ENCODE measurements at places on chromosomes 2 and 18. TPM values are rescaled to one million over a fixed set of nuclear protein-coding genes. Genes with fewer than 3 reads are reported as not detected.

The DCC gene
- total RNA-seq = 0.17 TPM

The FEV gene
- total RNA-seq = not detected

The USP40 gene
- total RNA-seq = 15.5 TPM

The UGT1A1 gene
- total RNA-seq = not detected

The GPBAR1 gene
- not detected for total RNA-seq

The GNAL gene
- total RNA-seq = 0.34 TPM

The ANKRD30BL gene
- not detected for total RNA-seq

The MCM6 gene
- 44.4 TPM for total RNA-seq

The SERPINB11 gene
- not detected for total RNA-seq

All from bronchus fibroblast of lung (primary cell).